HCT116 (cell line): ENCODE measurements at places on chromosomes 6 and 20.

- no peak for DNase-seq
These were observed 9.0 kb upstream of the TSHZ2 start for GRCh38 chr20:52963131-52963530.

DNA sequence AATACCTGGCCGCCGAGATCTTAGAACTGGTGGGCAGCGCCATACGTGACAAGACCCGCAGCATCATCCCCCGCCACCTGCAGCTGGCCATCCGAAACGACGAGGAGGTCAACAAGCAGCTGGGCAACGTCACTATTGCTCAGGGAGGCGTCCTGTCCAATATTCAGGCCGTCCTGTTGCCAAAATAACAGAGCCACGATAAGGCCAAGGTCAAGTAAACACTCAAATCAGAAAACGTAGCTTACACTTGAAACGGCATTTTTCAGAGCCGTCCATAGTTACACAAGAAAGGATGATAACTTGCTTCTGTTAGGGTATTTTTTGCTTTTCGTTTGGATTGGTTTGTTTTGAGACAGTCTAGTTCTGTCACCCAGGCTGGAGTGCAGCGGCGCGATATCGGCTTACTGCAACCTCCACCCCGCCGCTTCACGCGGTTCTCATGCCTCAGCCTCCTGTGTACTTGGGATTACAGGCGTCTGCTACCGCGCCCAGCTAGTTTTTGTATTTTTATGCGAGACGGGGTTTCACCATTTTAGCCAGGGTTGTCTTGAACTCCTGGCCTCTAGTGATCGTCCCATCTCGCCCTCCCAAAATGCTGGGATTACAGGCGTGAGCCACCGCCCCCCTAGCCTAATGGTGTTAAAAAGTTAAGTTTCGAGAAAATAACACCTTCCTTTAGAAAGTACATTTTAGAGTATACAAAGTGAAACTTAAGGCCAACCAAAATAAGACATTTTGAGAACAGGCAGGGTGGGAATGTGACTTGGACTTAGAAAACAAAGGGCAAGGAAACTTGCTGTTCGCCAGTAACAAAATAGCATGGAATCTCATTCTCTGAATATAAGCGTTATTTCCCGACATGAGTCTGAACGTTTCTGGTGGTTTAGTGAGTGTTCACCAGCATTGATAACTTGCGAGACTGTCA is 42.8 kb upstream of the HFE start:
- DNase-seq, result no peak

GRCh38 chr20:6450841-6451240 is 316.6 kb upstream of the BMP2 start:
- no peak for DNase-seq

- no peak for DNase-seq
These were observed 6.3 kb upstream of the TBC1D22B start for GRCh38 chr6:37251211-37251780.

GRCh38 chr20:63578224-63579016 is 4.4 kb upstream of the HELZ2 start:
- DNase-seq, result no peak

DNA sequence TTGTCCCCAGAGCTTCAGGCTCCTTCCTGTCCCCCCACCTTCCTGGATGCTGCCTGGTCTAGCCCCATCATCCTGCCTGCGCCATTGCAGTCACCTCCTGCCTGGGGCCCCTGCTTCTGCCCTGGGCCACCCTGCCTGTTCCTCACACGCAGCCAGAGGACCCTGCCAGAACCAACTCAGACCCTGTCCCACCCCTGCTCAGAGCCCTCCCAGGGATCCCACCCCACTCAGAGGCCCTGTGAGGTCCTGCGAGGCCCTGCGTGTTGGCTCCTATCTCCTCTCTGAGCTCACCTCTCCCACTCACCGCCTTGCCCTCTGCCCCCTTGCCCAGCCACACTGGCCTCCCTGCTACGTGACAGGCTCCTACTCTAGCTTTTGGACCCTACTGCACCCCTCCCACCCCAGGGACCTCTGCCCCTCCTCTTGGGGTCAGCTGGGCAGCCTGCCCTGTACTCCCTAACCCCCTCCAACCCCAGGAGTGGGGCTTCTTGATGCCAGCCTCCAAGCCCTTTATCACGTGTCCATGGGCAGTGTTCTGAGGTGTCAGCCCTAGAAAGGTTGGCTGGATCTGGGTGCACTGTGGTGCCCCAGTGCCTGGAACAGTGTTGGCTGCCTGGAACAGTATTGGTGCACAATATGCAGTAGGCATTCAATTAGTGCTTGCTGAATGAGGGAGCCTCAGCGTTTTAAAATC is 68.3 kb downstream of the CEBPB start:
- DNase-seq, result no peak

- DNase-seq, result no peak
These were observed 123.7 kb upstream of the NHSL1 start for GRCh38 chr6:138622967-138623366.

- DNase-seq, result no peak
These were observed 571.5 kb upstream of the CDH4 start for GRCh38 chr20:60680554-60680953.

GRCh38 chr6:11514672-11515071 is 22.9 kb upstream of the TMEM170B start:
- no peak for DNase-seq

GRCh38 chr6:87181903-87182302 is 26.5 kb downstream of the ZNF292 start:
- DNase-seq, result no peak

- no peak for DNase-seq
These were observed 43.2 kb upstream of the AKAP12 start for GRCh38 chr6:151196555-151196954.
